ENCODE measurements at places on chromosomes 12 and 14.

DNA sequence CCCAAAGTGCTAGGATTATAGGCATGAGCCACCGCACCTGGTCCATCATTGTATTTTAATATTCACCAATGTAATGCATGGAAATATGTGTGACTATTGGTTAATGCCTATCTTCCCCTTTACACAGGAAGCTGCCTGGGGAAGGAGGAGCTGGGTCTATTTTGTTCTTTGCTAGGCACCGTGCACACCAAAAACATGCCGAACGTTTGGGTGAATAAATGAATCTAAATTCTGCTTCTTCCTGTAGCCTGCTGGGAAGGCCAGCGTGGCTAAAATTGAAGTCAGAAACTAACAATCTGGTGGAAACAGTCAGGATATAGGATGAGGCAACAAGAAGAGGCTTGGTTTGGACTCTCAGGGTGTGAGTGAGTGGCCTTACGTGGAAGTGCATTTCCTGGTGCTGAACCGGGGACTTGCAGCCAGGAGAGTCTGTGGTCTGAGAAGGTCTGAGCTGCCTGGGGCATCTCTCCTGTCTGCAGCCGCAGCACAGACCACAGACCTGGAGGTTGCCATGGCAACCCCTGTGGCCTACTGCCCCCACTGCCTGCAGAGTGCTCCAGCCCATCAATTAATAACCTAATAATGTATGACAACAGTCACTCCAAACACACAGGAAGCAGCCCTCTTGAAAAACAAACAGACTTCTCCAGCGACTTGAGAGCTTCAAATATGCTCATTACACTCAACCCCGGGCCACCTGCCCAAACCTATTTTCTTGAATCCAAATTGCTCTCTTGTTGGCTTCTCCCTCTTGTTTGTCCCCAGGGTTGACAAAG is 5.5 kb upstream of the GPR68 start:
- peak; percentile 82 for DNase-seq

GRCh38 chr14:89669193-89669592 is 252.2 kb upstream of the FOXN3 start:
- DNase-seq = no peak

DNA sequence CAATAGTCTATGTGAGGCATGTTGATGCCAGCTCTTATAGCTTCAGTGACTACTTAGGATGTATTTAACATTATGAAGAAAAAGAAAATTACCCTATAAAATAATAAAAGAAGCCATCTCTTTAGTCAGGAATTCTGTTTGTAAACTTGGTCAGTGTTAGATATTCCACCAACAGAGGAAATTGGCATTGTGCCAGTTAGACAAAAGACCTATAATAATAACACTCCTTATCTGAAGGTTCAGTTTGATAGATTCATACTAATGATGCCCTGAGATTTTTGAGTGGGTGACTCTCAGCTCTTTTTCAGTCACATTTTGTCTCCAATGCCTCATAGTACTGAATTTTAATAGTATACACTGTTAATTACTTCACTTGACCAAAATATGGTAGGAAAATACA is 6.6 kb downstream of the SYT10 start:
- no peak for DNase-seq

GRCh38 chr12:10151621-10152020 is 20.3 kb downstream of the OLR1 start:
- no peak for DNase-seq

DNA sequence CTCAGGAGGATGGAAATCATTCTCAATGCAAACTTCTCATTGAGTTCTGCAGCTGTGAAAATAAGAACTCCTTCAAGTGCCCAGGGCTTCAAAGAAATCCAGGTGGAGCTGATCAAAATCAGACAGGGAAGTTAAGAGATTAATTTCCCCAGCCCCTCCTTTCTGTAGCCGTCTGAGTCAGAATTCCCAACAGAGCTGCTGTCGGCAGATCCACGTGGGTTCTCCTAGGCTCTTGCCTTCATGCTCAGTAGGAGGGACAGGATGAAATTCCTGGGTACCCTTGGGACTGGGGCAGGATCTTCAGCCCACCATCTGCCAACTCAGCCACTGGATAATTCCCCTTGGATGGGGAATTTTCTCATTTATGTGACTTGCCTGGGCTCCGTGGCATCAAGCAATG is 13.3 kb downstream of the TGFB3 start:
- DNase-seq = no peak

DNA sequence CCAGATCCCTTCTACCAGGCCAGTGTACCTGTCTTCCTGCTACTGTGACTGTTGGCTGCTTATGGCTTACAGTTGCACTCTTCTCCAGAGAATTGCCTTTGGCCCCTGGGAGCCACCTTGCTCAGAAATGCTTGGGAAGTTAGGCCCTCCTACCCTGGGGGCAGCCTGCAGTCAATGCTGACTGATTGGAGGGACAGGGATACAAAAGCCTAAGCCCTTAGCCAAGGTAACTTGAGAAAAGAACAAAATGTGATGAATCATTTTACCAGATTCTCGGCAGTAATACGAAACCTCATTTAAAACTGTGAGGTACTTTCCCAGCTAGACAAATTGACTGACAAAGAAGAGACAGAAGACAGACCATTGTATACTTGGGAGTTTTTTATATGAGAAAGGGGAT is 47.3 kb downstream of the PTCSC3 start:
- no peak for DNase-seq

DNA sequence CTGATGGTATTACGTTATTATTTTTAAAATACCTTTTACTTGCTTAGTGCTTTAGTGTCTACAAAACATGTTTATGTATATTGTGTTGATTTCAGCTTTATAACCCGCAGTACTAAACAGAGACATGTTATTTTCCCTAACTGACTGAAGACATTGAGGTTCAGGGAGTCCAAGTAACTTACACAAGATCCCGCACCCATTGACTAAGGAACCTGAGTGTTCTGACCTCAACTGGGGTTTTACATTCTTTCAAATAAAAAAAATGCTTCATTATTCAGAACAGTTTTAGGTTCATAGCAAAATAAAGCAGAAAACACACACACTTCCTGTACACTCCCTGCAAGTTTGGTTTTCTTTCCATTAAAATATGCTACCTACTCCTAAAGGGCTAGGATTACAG is 60.4 kb upstream of the METAP2 start:
- DNase-seq = no peak

DNA sequence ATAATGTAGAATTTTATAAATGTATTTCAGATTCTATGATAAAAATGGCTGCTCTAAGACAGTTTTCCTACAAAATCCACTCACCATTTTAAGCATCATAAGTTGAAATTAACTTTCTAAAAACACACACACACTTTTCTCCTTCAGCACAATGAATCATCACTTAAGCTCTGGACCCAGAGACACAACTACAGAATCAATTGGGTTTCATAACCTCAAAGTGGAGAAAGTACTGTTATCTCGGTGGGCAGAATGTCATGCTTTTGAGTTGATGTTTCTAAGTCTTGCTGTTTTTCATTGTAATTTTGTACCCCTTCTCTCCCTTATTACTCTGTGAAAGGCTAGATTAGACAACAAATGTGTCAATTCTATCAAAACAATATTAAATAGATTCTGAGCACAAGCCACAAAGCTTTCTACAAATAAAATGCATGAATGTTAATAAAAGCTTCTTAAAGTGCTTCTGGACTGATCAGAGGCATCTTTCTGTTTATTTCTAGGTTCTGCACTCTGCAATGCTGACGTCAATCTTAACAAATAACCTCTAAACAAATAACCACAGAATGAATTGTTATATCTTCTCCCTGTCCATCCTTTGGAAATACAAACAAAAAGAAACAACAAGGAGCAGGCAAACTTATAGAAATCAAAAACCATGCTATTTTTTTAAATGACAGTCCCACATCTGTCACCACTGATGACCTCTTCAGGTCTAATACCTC is 8.2 kb downstream of the IPO8 start:
- no peak for DNase-seq

- no peak for DNase-seq
These were observed 6.0 kb downstream of the DMAC2L start for GRCh38 chr14:50318031-50318626.

DNA sequence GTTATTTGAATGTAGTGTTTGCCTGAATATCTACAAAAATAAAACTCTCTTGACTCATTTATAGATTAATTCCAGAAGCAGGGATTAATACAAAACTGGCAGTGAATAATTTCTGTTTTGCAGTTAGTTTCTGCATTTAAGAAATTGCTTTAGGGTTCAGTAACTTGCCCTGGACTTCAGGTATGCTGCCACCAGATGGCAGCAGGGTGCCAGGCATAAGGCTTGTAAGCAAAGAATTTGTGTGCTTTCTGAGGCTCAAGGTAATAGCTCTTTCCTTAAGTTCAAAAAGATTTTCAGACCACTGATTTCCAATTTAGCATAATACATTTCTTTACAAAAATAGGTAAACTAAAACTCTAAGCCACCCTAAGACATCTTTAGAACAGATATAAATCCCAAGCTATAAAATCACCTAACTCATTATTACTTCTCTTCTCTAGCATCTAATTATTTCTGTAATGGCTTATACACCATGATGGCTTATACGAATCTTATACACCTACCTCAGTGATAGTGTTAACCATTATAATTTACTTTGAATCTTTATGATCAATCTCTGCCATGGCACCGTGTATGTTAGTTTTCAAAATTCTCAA is 398.3 kb downstream of the APAF1 start:
- DNase-seq = peak; percentile 38

GRCh38 chr14:96631030-96631429 is 128.8 kb downstream of the PAPOLA start:
- DNase-seq = no peak

DNA sequence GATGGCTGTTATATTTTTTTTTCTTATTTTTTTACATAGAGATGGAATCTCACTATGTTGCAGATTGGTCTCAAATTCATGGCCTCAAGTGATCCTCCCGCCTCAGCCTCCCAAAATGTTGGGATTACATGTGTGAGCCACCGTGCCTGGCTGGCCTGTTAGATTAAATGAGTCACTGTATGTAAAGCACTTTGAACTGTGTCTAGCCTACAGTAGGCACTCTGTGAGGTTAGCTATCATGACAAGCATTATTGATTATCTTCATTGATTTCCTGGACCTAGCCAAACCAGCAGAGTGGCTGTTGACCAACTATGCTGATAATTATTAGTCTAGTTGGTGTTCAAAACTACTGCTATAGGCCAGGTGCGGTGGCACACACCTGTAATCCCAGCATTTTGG is 42.6 kb downstream of the ARF6 start:
- no peak for DNase-seq

- no peak for DNase-seq
These were observed 143.6 kb downstream of the EMP1 start for GRCh38 chr12:13340149-13340548.

DNA sequence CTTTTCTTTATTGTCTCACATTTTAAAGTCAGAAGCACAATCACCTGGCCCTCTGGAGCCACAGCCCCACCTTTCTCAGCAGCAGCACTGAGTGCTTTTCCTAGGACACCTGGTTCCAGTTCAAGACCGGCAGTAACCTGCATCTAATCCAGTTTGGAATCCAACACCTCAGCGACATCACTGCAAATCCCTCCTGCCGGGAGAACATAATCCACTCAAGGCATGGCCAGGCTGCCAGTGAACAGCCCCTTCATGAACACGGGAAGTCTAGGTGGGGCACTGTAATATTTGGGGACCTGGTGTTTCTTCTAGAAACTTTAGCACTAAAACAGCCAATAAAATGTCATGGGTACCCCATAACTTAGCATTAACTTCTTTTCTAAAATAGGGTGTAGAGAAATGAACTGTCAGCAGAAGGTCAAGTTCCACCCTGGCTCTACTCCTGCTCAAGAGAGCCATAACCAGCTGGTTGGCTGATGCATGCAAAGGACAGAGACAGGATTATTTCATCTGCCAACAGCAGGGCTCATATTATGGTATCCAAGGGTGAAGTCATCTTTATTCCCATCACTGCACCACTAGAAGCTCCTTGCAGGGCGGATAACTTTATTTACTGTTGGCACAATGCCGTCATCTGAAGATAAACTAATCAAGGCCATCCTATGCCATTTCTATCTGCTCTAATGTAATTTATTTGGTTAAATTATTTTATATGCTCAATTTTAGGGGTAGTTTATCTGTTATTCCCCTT is 76.7 kb downstream of the TTC7B start:
- DNase-seq = no peak

DNA sequence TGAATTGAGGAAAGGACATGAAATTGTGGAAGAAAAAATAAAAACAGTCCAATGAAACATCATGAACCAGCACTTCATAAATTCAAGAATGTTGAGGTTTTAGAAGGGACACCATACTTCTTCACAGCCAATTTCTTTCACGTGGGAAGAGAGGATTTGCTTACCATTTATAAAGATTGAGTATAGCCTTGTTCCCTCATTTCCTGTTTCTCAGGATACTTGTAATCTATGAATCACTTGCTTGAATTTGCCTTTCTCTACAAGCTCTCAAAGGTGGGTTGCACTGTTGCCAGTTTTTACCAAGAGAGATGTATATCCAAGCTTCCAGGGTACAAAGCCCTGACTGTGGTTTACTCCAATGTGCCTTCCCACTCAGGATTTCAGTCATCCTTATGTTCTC is 116.1 kb downstream of the DUSP6 start:
- no peak for DNase-seq

- DNase-seq = no peak
These were observed 24.3 kb upstream of the PLEK2 start for GRCh38 chr14:67436006-67436866.

- DNase-seq = no peak
These were observed 739.1 kb upstream of the ATXN7L3B start for GRCh38 chr12:73798523-73798922.

- peak; percentile 26 for DNase-seq
These were observed 178.5 kb upstream of the OR4E1 start for GRCh38 chr14:21852061-21852664.

- no peak for DNase-seq
These were observed 53.0 kb downstream of the LLPH start for GRCh38 chr12:66077542-66077941.

DNA sequence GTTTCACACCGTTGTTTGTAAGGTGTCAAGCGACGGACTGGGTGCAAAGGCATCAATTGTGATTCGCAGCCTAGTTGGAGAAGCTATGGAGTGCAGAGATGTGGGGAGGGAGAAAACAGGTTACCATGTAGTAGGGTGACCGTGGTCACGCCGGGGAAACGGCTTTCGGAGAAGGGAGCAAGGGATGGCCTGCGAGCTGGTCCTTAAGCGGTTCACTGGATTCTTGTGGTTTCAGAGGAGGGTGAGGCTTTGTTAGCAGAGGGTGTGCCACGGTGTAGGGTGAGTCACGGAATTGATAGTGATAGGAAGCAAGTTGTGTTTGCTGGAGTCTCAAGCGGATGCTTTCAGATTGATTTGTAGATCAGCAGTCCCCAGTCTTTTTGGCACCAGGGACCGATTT is 2.3 kb downstream of the PIWIL1 start:
- DNase-seq = no peak

DNA sequence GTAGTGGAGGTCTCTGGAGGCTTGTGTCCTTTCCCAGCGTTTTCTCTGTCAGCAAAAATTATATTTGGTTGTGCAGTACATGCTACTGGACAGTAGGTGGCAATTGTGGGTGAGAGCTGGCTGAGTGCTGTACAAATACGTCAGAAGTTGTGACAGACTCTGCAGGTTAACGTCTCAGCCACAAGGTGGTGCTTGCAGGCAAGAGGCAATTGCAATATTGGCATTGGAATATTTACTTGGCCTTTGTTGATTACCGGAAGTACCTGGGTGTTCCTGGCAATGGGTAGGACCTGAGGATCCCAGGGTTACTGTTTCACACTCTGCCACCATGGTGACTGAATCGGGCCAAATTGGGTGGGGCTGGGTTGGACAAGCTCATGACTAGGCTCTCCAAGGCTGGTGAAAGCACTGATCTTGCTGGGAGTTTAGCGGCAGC is 333.9 kb upstream of the LMO3 start:
- DNase-seq = peak; percentile 46

All from GM10248 (cell line).